WTC11 (cell line): ENCODE measurements at places on chromosomes 6 and 20. TPM values are rescaled to one million over a fixed set of nuclear protein-coding genes. Genes with fewer than 3 reads are reported as not detected.

Gene C6orf52
- 0.42 to 1.8 TPM (median 0.50 TPM) in 3 replicates for total RNA-seq

- H3K4me3 ChIP-seq = no peak overlapping the region
- H3K4me1 ChIP-seq = peaks cover 69% of the 10 kb centered on the region
- DNase-seq = no peak
- H3K27me3 ChIP-seq = no peaks in the 10 kb centered on the region
Measured at GRCh38 chr6:144346719-144347447, 61.7 kb downstream of the UTRN start.

Gene TPD52L1
- total RNA-seq = 12.4 to 17.7 TPM (median 15.0 TPM) in 3 replicates

GRCh38 chr6:150152891-150153876 lies 10.3 kb downstream of the PPP1R14C start:
- H3K36me3 ChIP-seq = no peaks in the 10 kb centered on the region
- peaks cover 27% of the 10 kb centered on the region for H3K27me3 ChIP-seq
- DNase-seq = no peak
- H3K4me3 ChIP-seq = no peak overlapping the region
- no peak overlapping the region for H3K27ac ChIP-seq
- H3K4me1 ChIP-seq = peaks cover 26% of the 10 kb centered on the region

DNA sequence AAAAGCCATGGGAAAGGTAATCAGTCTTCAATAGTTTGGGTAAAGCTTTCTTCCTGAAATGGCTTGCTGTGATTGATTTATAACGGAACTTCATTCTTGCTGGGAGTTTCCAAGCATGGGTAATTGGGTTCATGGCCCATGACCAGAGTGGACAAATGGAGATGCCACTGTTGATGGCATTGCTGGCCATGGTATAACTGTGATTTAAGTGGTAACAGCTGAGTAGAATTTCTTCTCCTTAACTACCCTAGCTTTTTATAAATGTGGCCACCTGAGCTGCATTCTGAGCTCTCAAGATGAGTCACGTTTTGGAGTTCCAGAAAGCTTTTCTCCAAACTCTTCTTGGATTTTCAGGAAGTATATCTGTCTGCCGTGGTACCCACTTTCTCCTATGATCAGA lies 39.9 kb upstream of the SNRPB2 start:
- H3K27ac ChIP-seq = no peak overlapping the region
- H3K4me1 ChIP-seq = no peaks in the 10 kb centered on the region
- H3K36me3 ChIP-seq = no peaks in the 10 kb centered on the region
- no peak overlapping the region for H3K4me3 ChIP-seq
- H3K27me3 ChIP-seq = no peaks in the 10 kb centered on the region

DNA sequence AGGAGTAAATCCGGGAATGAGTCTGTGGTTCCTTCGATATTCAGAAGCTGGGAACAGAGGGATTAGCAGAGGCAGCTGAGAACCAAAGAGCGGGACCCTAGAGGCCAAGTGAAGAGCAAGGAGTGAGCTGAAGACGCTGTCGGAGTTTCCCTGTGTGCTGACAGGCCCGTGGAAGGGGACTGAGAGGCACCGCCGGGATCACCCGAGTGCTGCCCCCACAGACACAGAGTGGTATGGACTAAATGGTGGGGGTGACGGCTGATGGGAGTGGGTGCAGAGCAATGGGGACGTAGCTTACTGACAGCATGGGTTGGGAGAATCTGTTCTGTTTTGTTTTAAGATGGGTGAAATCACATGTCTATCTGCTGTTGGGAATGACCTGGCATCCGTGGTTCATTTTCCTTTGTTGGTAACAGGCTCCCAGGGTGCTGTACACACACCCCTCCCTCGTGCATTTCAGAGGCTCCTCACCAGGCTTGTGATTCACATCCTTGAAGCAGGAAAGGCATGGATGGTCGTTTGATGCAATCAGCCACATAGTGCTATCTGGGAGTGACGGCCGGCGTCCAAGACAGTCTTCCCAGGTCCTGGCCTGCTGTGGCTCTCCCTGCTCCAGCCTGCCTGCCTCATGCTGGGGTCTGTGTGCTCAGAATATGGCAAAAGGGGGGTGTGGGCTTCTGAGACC lies 97.4 kb downstream of the THBS2 start:
- H3K27me3 ChIP-seq = no peaks in the 10 kb centered on the region
- no peak overlapping the region for H3K27ac ChIP-seq
- H3K4me1 ChIP-seq = peaks cover 7% of the 10 kb centered on the region; the same call in 1 of the 2 replicates
- no peak overlapping the region for H3K4me3 ChIP-seq
- no peaks in the 10 kb centered on the region; the same call in 1 of the 2 replicates for H3K36me3 ChIP-seq
